Lower lobe of right lung (tissue), 2 donors: ENCODE measurements at places on chromosomes 2 and 18.

GRCh38 chr2:51919395-51919794, 887.5 kb upstream of the NRXN1 start:
- DNase-seq: no peak

GRCh38 chr2:11757101-11757500, 10.7 kb downstream of the LPIN1 start:
- no peak for DNase-seq

DNA sequence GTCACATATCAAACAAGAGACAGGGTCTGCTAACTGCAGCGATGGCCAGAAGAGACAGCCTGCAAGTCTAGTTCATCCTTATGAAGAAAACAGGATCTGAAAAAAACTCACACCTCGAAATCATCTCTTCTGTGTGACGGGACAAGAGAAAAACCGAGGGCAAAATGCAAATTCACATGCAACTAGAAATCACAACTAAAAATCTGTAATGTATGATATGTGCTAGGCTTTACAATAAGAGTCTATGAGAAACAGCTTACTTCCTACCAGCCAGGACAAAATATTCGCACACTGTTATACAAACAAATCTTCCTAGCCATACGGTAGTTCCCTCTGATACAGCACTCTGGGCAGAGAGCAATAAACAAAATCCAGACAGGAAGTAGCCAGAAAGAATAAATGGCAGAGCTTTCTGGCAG, 48.8 kb downstream of the ANKRD44 start:
- no peak for DNase-seq

DNA sequence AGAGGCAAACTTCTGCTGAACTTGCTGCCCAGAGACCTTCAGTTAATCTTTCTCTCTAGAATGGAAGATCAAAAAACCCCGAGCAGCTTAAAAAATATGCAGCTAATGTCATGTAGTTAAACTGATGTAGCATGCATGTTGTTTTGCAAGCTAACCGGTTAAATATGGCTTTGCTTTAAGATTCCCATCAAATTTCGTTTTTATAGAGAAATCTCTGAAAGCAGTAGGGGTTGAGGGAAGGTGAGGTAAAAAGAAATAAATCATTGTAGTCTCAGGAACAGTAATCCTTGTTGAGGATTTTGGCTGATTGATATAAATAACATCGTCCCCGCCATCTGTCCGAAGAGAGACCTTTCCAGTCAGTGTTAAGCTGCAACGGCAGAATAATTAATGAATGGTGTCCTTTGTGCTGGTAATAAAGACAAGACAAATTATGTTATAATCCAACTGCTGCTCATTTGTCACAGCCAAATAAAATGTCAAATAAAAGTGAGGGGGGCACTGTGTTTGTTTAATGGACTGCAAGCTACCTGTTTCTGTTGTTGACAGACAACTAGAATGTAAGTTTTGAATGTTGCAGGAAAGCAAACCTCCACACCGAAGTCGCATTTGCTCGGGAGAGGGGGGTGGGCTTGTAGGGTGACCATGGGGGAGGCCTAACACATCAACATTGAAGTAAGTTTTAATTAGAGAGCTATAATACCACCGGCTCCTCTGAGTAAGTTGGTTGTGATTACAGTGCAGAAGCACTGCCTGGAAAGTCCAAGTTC, 555.5 kb downstream of the ARHGAP15 start:
- no peak for DNase-seq

DNA sequence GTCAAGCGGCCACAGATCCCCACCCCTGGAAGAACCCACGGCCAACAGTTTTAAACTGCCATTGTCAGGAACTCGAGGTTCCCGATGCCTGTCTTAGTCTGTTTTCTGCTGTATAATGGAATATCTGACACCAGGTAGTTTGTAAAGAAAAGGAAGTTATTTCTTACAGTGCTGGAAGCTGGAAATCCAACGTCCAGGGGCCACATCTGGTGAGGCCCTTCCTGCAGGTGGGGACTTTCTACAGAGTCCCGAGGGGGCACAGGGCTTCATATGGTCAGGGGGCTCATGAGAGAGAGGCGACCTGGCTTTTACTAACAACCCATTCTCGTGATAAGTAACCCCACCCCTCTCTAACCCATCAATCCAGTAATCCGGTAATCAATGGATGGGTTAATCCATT, 501.6 kb upstream of the MYT1L start:
- no peak for DNase-seq
